ENCODE measurements at places on chromosomes 4 and X.

GRCh38 chr4:5930876-5931275, 38.0 kb upstream of the CRMP1 start:
- no peak for DNase-seq

GRCh38 chr4:24910499-24910898, 2.3 kb downstream of the CCDC149 start:
- no peak for DNase-seq

GRCh38 chrX:48826135-48826875, at the start of gene ERAS:
TSS of gene ERAS (plus strand) at chrX:48826513. CDS start at chrX:48829124, 2,611 bp downstream.
- DNase-seq = no peak

GRCh38 chr4:93501946-93502345, 326.6 kb upstream of the ATOH1 start:
- DNase-seq = no peak

DNA sequence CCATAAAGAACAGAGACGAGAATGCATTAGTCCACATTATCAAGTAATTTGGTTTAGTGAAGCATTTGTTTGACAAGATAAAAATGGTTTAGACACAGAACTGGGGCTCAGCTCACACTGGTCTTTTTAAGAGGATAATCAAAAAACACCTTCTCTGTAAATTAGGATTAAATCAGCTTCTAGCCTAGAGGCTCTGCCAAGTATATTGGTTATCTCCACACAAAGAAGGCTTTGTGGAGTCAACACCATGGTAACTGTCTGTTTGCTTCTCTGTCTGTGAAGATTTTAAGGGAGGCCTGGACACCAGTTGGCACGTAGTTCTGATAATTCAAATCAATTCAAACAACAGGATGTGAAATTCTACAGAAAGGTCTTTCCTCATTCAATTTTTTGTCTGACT, 687.0 kb downstream of the DMD start:
- DNase-seq = no peak

DNA sequence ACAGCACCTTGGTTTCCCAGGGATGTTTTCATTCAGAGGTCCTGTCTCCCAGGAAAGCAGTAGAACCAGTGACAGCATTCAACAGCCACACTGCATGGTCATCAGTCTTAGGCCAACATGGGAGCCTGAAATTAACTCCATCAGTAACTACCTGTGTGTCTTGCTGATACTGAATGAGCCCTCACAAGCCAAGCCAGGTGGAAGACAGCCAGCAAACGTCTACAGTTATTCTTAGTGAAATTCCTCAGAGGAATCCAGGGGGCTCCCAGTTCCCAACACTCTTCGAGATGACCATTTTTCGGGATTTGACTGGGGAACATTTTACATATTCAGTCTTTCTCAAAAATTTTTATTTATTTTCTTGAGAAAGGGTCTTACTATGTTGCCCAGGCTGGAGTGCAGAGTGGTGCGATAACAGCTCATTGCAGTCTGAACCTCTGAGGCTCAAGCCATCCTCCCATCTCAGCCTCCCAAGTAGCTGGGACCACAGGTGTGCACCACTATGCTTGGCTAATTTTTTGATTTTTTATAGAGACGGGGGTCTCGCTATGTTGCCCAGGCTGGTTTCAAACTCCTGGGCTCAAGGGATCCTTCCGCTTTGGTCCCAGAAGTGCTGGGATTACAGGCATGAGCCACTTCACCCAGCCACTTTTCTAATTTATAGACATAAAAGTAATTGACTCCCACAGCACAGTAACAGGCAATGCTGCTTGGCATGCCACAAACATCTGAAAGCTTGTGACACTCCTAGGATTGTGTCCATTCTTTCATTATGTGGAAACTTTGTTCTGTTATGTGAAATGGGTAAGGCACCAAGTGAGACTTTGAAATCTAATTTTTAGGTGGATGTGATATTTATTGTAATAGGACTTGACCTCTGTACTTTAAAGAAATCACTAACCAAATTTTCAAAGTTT, 116.9 kb downstream of the SOWAHB start:
- DNase-seq = no peak

DNA sequence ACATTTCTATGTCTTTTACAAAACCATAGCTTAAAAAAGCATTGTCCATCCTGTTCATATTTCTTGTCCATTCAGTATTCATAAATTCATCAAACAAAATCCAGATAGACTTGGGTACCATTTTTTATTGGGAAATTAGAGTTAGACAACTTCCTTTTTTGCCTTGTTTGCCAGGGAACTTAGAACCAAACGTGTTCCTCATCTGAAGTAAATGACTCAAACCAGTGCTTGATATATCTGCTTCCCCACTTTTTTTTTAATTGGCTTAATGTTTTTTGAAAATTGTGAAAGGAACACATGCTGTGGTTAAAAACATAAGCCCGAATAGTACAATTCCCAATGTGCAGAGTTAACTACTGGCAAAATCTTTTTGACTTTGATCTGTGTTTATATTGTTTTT, 44.2 kb downstream of the DLG3 start:
- DNase-seq = no peak

- no peak for DNase-seq
Measured at GRCh38 chr4:107855723-107856122, 31.0 kb downstream of the SGMS2 start.

DNA sequence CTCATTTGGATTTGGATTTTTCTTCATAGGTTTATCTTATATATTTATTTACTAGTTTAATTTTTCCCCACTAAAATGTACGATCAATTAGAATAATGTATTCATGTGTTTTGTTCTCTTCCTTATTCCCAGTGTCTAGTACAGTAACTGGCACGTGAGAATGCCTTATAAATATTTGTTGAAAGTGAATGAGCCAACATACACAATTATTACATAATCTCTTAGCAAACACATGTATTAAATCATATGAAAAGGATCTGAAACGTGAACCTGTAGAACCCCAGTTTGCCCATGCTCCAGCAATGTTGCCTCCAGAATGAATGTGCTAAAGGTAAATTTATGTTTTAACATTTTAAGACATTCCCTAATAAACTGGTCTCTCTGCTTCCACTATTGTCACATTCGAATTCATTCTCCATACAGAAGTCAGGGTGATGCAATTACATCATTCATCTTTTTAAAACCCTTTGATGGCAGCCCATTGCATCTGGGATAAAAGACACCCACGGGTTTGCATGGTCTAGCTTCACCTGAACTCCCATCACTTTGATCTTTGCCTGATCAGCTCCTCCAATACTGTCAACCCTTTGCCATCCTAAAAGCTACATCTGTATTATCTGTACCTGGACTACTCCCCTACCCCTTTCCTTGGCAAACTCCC, 30.7 kb upstream of the AREG start:
- DNase-seq = no peak
